ENCODE measurements at places on chromosomes 12 and 14.

GRCh38 chr12:23063206-23063605 lies 438.2 kb downstream of the ETNK1 start:
- DNase-seq: no peak

- DNase-seq: no peak
Measured at GRCh38 chr12:79155683-79156082, 291.1 kb downstream of the SYT1 start.

DNA sequence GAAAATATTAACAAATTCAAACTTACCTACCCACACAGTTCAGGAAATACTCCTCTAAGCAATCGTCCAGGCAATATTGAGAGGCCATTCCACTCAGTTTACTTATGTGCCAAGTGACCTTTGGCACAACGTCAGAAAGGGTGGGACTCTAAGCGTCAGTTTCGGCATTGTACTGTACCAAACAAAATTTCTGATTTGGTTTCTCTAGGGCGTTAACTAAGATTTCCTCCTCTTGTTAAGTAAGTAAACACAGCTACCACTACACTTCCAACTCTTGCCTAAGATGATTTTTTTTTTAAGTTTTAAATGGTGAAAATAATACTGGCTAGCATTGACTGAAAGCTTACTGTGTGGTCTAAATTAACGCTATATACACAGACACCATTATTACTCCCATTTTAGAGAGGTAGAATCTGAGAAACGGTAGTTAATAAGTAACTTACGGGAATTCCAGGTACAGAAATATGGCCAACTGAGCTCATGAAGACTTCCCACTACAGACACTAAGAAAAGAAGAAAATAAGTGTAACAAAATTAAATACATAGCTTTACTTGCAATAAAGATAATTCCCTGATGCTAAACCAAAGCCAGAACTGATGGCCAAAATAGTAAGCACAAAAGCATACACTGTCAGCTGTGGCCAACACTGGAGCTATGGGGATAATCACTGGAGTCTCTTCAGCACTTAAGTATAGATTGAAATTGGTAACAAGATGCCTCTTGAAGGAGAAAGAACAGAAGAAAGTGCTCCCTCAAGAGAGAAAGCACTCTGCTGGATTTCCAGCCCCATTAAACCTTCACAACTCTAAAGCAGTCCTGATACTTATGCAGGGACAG lies 76.1 kb downstream of the EPS8 start:
- no peak for DNase-seq

DNA sequence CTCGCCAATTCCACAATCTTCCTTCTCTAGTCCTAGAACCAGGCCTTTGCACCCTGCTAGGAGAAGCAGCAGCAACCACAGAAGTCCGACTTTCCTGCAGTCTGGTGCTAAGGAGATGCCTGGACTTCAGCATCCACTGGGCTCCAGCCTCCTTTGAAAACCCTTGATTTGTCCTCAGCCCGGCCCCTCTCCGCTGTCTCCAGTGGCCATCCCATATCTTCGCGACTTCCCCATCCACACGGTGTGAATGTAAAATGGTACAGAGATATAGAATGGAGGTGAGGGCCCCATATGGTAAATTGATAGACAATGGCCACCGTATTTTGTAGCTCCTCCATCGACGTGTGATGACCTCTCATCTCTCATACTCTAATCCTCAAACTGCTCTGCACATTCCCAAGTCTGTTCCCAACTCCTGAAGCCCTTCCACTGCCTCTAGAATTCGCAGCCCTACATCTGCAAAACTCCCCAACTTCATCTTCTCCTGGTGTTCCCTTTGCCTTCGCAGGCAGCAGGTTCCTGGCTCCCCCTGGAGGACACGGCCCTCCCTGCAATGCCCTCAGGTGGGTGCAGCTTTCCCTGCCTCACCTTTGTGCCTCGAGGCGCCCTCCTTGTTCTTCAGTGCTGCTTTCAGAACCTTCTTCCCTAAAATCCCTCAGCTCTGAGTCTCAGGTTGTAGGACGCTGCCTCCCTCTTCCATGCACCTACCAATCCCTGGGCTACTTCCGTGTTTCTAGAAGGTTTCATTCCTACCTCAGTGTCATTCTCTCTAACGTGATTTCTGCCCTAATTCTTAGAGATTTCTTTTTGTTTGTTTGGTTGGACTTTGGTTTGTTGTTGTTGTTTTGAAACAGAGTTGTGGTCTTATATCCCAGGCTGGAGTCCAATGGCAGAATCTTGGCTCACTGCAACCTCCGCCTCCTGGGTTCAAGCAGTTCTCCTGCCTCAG lies 36.7 kb downstream of the TMBIM6 start:
- peak; percentile 26 for DNase-seq

- no peak for DNase-seq
Measured at GRCh38 chr12:7346551-7347225, 42.8 kb downstream of the ACSM4 start.

- DNase-seq: no peak
Measured at GRCh38 chr12:25384038-25384892, 133.5 kb upstream of the KRAS start.

- no peak for DNase-seq
Measured at GRCh38 chr12:57654042-57654441, 21.0 kb upstream of the B4GALNT1 start.

- no peak for DNase-seq
Measured at GRCh38 chr12:3869865-3870264, 3.3 kb downstream of the PARP11 start.

DNA sequence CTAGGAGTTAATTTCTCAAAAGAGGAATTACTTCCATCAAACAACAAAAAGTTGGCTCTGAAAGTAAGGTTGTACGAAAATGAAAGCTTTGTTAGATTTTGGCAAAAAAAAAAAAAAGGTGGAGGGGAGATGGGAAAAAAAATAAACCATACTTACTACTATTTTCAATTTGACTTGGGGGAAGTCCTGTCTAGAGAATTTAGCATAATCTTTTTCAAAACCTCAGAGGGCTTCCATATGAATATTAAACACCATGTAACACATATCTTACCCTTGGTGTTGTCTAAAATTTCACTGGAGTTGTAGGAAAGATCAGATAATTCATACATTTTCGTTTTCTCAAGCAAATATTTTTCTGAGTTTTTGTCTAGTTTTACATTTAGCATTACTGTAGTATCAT lies 17.5 kb downstream of the GRIP1 start:
- DNase-seq: no peak

DNA sequence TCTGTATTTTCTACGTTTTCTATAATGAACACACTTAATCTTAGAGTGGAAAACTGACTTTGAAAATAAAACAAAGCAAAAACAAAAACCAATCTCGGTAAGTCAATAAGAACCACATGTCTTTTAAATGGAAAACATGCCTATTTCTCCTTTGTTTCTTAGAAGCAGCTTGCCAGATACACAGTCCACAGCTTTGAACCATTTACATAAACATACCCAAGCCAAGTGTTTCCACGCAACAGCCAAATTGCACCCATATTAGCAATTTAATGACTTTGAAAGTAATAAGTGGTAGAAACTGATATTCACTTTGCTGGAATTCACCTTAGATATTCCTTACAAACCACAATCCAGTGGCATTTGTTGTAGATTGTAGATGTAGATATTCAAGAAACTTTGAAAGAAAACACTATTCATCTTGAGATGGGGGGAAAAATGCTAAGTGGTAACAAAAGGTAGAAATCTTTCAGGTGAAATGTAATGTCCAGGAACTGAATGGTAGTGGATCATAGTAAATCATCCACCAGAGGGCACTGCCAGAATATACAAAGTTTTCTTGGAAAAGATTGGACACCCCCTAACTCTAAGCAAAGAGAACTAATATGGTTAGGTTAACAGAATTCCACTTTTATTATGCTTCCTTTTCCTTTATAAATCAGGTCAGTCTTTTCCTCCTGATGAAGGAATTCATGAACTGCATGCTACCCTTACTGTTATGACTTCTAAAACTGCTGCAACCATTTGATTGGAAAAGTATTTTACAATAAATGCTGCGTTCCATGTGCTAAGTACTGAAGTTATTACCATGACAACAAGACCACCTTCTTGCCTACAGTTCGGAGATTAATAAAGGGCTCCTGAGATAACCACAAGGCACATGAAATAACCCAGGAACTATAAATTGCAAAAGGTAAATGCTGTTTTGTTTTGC lies 69.8 kb downstream of the RERG start:
- no peak for DNase-seq

DNA sequence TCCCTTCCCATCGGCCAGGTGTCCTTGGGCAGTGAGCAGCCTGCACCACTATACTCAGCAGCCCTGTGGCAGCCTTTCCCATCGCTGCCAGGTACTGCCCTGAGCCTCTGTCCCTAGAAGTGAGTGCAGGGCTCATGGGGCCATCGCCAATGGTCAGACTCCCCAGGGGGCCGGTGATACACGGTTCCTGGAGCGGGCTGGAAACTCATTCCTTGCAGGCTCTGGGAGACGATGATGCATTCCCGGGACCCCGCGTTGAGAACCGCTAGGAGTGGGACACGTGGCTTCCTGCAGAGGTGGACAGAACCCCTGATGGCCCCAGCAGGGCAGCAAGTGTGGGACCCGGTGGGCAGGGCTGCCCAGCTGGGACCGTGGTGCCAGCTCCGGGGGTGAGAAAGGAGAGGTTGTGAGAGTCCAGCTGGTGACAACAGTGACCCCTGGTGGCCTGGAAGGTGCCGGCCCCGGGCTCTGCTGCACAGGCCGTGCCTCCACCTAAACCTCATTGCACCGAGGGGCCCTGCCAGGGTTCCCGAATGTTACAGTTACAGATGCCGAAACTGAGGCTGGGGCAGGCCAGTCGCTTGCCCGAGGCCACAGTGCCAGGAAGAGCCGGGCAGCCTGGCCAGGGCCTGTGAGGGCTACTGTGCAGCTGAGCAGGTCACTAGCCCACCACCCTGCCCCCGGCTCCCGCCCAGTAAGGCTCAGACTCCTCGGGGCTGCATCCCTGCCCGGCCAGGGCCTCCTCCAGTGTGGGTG lies 33.8 kb downstream of the FBRSL1 start:
- no peak for DNase-seq

DNA sequence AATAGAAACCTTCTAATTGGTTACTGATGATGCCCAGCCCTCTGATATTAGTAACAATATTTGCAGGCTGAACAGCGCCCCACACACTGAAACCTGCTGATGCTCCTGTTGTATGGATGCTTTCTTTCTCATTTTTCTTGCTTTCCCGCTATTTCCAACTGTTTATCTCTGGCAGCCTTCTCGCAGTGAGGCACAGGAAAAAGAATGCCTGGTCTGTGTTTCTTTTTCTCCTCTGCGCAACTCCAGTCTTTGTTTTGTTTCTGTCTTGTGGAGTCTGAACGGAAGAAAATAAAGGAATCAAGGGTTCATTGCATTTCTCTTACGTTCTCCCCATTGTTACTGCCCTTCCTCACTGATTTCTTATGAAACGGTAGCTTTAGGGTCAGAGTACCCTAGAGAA lies 451.2 kb downstream of the EGLN3 start:
- DNase-seq: no peak

DNA sequence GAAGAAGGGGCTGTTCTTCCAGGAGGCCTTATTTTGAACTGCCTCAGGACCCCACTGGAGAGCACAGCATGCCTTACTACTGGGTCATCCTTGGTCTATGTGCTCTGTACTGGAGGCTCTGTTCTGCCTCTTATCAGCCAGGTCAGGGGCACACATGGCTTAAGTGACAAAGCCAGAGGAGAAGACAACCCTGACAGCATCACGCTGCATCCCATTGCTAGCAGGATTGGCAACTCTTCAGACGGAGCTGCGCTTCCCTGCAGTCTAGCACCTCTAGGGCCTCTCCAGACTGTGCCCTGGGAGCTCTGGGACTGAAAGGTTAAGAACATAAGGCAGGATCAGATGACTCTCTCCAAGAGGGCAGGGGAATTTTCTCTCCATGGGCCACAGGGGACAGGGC lies 17.3 kb upstream of the TIGAR start:
- no peak for DNase-seq

DNA sequence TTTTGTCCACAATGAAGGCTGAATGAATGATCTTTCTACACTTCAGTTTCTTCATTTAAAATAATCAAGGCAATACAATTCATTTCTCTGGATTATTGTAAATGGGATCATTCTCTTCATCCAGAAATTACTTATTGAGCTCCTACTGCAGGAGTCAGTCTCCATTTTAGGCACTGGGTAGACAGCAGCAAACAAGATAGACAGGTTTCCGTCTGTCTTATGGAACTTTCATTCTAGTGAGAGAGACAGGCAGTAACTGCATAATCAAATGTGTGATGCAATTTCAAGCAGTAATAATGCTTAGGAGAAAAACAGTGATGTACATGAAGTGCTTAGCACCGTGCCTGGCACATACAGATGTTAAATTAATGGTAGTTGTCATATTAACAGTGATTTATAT lies 118.9 kb downstream of the SUDS3 start:
- DNase-seq: no peak

DNA sequence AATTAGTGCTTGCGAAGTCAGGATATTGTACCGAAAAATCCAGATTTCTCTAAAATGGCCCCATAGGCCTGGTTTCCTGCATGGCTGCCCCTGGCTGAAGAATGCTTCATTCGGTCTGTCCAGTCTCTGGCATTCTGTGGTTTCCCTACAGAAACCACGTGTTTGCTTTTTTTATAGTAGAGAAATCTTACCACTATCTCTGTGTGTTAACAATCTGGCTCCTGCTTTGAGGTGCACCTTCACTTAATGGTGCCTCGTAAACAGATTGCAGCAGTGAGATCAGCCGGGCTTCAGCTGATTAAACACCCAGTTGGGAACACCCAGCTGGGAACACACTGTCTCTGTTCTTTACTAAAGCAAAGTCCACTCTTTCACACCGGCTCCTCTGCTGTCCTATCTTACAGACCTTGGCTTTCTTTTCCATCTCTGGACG lies 6.7 kb upstream of the DNAAF2 start:
- DNase-seq: no peak

- no peak for DNase-seq
Measured at GRCh38 chr12:20524113-20524512, 155.8 kb downstream of the PDE3A start.

- no peak for DNase-seq
Measured at GRCh38 chr12:33267641-33268040, 172.0 kb downstream of the SYT10 start.

DNA sequence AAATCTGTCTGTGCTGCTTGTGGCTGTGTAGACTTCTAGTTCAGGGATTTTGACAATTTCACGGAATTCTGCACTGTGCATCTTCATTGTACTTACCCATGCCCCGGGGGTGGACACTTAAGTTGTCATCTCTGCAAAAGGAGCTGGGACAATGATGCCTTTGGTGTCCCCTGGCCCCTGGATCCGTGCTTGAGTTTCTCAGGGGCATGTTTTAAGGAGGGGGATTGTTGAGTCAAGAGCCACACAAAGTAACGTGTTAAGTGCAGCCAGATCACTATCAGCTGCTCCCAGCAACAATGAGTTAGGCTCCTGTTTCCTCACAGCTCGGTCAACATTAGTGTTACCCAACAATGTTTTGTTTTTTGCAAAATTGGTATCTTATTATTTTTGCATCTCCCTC lies 305.0 kb upstream of the DIO3 start:
- DNase-seq: no peak

- DNase-seq: no peak
Measured at GRCh38 chr12:108511633-108512540, 3.2 kb upstream of the FICD start.

GRCh38 chr14:74616507-74616906 lies 4.5 kb upstream of the LTBP2 start:
- no peak for DNase-seq

All from NCI-H510A (cell line).